ENCODE measurements at places on chromosomes 6 and 20.

- DNase-seq = no peak
Measured at GRCh38 chr6:127860723-127861122, 40.1 kb downstream of the THEMIS start.

DNA sequence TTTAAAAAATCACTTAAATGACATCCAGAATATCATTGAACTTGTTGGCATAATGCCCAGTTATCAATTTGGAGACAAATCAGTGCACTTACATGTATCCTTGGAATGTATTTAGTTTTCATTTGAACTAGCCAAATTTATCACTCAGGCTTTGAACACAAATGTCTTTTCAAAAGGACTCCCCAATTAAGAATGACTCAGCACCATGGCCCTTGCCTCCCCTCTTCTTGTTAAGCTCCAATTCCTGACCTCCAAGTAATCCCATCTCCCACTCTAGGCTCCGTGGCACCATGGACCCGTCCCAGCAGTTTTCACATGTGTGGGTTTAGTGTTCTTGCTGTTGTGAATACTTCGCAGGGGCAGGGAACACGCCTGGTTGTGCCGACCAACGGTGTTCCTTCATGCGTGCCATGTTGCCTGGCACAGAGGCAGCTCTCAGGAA is 2.7 kb downstream of the AKAP12 start:
- no peak for DNase-seq

GRCh38 chr6:156794546-156795354 is 17.6 kb downstream of the ARID1B start:
- DNase-seq = no peak

- DNase-seq = peak; percentile 86
Measured at GRCh38 chr20:29878777-29879442, 1378.6 kb upstream of the DEFB115 start.

DNA sequence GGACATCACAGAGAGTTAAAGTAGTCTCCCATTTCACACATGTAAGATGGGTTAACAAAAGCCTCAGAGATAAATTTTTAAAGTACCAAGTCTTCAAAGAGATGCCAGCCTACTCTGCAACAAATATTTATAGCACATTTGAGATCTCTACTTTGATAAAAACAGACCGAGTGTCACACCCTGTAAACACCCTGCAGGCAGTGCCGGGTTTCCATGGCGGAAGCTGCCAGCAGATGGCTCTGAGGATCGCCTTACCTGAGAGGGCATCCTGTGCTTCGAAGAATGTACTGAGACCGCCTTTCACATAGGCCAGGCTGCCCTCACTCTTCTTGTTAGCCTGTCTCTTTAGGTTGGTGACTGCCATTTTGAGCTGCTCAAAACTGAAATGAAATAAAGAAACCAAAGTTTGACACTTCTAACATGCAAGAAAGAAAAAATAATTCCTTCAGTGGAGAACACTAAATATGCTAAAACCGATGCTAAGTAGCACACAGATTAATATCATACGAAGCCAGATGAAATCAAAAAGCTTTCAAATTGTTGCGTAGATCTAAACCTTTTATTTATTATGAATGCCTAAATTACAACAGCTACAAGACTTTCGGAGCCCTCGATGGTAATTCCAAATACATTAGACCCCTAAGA is 39.3 kb downstream of the HUS1B start:
- DNase-seq = no peak

- DNase-seq = no peak
Measured at GRCh38 chr6:579339-579738, 77.6 kb downstream of the HUS1B start.

DNA sequence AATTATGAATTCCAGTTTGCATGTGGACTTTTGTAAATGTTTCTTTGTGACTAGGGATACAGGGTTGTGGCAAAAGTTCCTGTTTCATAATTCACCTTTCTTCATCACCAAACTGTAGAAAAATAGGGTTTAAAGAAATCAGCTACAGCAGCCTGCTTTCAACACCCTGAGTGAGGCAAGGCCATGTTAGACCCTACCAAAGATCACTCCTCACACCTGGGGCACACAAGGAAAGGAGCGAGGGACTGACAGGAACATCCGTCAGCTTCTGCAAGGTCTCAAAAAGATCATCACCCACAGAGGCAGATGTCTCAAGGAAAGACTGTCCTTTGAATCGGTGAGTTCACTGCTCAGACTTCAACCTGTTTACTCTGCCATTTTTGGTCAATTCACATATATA is 10.5 kb upstream of the STX11 start:
- DNase-seq = no peak

Data from posterior vena cava (tissue), 2 donors.